SIG-M5 (cell line): ENCODE measurements at places on chromosomes 4 and X.

GRCh38 chr4:8707045-8707781, 114.6 kb downstream of the CPZ start:
- no peak for DNase-seq

- DNase-seq = no peak
Observed at GRCh38 chr4:18882468-18882867, 860.9 kb upstream of the LCORL start.

DNA sequence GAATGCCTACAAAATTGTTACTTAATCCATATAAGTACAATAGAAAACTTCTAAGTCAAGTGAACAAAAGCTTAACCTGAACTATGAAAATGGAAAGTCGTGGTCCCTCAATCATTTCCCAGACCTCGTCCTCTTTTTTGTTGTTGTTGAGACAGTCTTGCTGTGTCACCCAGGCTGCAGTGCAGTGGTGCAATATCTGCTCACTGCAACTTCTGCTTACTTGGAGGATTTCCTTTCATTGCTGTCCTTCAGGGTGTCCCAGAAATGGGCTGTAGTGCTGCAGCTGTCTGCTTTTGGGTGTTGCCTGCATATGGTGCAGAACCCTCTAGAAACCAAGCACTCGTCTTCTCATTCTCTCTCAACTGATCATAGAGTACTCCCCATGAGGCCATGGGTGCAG, 75.0 kb upstream of the IL2 start:
- no peak for DNase-seq

- no peak for DNase-seq
Observed at GRCh38 chr4:48191758-48192157, 57.7 kb upstream of the TXK start.

- DNase-seq = no peak
Observed at GRCh38 chr4:56870946-56871345, 36.8 kb upstream of the REST start.
